T47D (cell line): ENCODE measurements at places on chromosomes 5 and 9.

DNA sequence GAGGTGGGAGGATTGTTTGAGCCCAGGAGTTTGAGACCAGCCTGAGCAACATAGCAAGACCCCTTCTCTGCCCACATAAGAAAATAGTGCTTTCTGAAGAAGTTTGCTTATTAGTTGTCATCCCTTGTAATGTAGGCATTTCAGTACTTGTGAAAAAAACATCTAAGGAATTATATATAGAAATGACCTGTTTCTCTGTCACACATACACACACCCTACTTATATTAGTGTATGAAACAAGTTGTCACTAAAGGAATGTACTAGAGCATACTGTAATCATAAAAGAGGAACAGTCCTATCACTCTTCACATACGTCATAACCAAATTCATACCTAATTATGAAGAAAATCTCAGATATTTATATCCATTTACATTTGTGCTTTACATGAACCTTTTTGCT, 122.0 kb downstream of the NIPBL start:
- no peak for DNase-seq

- DNase-seq: no peak
Measured at GRCh38 chr9:121844562-121844961, 193.1 kb downstream of the DAB2IP start.

GRCh38 chr9:3751125-3751758, 225.4 kb upstream of the RFX3 start:
- DNase-seq: no peak

GRCh38 chr9:19600538-19600937, 188.3 kb downstream of the SLC24A2 start:
- DNase-seq: no peak

DNA sequence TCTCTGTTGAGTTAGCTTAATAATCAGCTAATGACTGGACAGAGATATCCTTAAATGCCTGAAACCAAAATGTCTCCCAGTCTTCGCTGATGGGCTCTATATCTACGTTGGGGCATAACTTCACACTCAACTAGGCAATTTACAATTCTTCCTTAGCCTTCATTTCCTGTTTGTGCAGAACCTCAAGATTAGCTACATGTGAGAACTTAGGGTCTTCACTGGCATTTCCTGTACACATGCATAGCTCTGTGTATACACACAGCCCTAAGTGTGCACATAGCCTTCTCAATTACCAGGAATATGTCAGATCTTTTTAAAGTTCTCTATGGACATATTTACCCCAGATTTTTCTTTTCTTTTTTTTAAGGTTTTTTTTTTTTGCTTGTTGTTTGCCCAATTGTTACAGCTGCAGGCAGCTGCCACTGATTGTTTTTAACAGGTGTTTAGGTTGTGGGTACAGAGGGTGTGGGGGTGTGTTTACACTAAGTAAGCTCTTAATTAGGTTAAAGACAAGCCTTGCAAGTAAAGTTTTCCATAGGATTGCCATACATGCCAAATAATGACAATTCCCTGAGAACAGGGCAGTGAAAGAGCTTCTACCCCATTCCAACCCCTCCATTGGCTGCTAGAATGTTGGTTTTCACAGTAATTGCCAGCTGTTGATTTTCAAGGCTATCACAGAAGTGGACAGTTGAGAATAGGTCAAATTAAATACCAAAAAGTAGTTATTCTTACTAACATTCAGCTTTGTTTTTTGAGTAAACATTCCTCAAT, 441.0 kb downstream of the TLE4 start:
- DNase-seq: no peak

GRCh38 chr5:103293719-103294118, 35.2 kb downstream of the MACIR start:
- DNase-seq: peak; percentile 62

- no peak for DNase-seq
Measured at GRCh38 chr9:3660936-3661335, 135.1 kb upstream of the RFX3 start.

DNA sequence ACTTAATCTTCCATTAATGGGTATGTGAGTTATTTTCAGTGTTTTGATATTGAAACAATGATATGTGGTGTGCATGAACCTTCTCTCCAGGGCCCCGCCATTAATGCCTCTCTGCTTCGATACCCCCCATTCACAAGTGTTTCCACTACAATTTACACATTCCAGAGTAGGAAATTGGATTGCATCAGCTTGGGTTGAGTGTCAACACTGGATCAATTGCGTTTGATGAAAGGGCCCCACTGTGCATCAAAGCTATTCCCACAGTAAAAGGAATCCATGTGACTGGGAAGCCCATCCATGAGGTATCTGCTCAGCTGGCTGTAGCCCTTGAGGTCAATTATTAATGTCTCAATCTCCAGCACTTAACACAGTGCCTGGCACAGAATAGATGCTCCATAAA, 17.8 kb upstream of the LVRN start:
- DNase-seq: no peak

DNA sequence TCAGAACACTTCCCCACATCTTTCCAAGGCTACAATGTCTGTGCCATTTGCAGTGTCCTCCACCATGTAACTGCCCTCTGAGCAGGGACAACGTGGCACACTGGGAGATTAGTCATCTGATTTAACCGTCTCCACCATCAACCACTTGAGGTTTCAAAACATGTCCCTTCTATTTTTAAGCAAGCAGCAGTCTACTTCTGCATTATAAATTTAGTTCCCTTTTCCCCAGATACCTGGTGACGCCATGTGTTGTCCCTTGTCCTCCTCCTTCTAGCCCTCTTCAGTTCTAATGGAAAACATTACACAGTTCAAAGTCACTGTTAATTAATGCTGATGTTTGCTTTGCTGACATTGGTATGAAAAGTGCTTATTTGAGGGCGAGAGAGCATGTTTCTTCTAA, 52.8 kb downstream of the ATP10B start:
- no peak for DNase-seq

- no peak for DNase-seq
Measured at GRCh38 chr5:126044111-126044668, 379.0 kb upstream of the GRAMD2B start.

DNA sequence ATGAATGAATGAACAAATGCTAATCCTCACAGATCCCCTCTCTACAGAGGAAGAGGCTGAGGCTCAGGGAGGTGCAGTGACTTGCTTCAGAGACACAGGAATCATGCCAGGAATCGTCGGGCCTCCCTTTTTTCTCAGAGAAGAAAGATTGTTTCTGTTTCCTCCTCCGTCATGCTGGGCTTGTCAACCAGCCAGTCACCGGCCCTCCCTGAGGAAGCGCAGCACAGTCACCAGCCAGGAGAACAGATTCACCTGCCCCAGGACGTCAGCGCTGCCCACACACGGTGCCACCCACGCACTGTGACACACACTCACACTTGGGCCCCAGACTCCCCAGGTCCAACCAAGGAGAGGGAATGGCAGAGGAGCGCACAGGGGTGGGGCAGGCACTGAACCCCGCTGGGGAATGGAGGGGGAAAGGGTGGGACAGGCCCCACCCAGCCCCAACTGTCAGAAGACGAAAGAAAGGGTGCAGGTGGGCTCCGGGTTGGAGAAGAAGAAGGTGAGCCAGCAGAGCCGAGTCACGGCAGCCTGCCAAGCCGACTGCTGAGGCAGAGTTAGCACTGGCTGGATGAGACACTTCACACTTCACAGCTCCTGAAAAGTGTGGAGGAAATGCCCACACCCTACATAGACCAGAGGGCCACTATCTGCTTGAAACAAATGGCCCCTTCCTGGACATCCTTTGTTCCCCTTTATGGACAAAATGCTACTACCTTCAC, 13.8 kb upstream of the ERGIC1 start:
- no peak for DNase-seq

DNA sequence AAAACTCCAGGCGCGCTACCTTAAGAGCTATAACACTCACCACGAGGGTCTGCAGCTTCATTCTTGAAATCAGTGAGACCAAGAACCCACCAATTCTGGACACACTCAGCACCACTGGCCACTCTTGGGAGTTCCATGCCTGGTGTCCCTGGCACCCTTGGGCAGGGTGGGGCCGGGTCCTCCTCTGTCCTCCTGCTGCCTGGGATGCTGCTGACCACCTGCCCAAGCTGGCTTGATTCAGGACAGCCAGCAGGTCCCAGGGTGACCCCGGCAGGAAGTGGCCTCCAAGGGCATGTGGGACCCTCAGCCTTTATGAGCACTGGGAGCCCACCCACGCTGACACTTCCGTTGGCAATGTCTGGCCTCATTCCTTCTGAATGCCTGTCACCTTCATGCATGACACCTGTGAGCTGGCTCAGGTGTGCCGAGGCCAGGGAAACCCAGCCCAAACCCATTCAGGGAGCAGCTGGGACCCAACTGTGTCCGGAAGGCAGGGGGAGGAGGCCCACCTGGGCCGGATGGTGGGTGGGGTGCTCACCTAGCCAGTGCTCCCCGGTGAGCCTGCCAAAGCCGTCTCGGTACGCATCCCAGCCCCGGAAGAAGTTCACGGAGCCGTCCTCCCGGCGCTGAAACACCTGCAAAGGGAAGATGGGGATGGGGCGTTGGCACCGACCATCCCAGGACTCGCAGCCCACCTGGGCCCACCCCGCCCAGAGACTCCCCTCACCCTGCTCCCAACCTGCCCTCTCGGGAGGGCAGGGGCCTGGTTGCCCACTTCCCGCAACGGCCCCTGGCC, 14.8 kb upstream of the QRFP start:
- DNase-seq: no peak

- DNase-seq: no peak
Measured at GRCh38 chr9:34252016-34252415, 73.2 kb downstream of the UBAP1 start.

DNA sequence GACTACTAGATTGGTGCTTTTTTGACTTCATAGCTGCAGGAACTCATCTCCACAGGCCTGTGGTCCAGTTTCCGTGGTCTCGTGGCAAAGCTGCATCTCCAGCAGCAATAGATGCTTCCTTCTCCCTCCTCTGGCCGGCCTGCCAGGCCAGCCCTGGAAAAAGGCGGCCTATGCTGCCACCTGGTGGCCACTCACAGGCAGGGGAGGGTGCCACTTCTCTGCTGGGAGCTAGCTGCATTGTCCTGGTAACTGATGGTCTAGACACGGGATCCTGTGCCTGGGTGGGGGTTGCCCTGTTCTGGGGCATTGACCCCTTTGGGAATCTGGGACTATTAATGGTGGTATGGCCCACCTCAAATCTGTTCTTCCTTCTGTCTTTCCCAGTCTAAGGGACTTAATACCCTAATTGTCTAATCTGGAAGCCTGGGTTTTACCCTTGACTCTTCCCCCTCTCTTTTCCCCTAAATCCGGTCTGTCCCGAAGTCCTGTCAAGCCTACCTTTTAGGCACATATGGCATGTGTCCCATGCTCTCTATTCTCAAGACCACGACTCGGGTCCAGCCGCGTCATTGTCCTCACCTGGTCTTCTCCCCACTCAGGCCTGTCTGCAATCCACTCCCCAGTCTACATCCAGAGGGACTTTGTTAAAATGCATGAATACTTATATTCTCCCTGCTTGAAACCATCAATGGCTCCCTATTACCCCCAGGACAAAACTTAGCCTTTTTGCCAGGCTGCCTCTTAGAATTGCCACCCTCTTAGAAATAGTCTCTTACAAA, 20.1 kb upstream of the PTGS1 start:
- peak; percentile 82 for DNase-seq

DNA sequence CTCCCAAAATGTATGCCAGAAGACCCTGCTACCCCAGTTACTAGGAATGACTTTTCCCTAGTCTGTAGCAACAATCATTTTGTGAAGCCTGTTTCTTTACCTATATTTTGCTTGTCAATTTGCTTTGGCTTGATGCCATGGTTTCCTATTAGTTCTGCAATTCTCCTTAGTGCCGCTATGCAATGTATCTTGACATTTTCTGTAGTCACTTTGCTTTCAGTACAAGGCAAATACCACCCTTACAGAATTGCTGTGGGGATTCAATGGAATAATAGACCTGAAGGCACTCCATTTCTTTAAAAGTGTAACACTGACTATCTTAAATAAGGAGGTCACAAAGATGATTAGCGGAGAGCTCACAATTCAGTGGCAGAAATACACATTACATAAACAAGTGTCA, 291.1 kb downstream of the NR2F1-AS1 start:
- DNase-seq: peak; percentile 47

GRCh38 chr9:130901498-130902203, 5.0 kb upstream of the QRFP start:
- no peak for DNase-seq

GRCh38 chr5:12095808-12096281, 191.6 kb upstream of the CTNND2 start:
- no peak for DNase-seq

- no peak for DNase-seq
Measured at GRCh38 chr5:117719413-117719812, 1144.8 kb upstream of the SEMA6A start.

DNA sequence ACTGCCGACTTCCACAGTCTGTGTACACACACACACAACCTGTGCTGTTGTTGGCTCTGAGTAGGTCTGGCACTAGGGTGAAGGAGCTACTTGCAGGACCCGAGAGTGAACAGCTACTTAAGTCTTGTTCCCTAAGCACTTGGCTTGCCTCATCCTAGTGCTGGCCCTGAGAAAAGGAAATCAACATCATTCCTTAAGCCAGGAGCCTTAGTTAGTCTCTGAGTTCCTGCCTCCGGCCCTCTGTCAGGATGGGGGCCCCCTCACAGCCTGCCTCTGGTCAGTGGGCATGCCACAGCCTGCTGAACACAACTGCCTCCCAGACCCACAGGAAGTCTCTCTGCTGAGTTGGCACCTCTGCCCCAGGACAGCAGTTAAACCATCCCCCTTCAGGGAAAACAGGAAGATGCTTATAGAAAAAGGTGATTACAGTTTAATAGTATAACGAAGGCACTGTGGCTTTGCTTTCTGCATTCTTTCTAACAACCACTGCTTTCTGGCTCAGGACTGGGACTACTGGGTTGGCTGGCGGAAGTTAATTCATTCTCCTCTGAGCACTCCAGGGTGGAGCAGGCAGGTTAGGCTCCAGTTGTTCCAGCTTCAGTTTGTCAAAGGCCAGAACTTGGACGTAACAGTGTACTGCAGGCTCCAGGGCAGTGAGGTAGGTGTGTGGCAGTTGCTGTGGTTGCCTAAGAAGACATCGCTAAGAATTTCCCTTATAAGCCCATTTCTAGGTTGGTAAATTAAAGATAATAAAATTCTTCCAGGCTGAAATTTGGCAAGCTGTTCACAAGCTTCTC, 2.8 kb downstream of the MAMDC2 start:
- DNase-seq: no peak

DNA sequence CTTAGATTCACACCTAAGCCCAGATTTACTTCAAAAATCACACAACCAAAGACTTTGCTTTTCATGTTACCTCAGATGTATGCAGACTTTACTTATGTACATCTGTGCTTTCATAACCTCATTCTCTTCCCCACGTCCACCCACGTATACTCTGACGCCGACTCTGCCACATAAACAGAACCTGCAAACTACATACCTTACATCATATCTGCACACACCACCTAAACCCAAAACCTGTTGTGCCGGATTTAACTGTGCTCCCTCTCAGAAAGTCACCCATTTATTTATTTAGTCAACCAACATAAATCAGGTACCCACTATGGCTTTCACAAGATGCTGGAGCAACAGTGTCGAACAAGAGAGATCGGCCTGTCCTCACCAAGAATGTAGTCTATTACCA, 1.0 kb upstream of the DPYSL3 start:
- DNase-seq: peak; percentile 63
